ENCODE measurements at places on chromosomes 1 and 21.
A peak's percentile ranks its signal among the peaks of the same experiment; 100 is the strongest.

DNA sequence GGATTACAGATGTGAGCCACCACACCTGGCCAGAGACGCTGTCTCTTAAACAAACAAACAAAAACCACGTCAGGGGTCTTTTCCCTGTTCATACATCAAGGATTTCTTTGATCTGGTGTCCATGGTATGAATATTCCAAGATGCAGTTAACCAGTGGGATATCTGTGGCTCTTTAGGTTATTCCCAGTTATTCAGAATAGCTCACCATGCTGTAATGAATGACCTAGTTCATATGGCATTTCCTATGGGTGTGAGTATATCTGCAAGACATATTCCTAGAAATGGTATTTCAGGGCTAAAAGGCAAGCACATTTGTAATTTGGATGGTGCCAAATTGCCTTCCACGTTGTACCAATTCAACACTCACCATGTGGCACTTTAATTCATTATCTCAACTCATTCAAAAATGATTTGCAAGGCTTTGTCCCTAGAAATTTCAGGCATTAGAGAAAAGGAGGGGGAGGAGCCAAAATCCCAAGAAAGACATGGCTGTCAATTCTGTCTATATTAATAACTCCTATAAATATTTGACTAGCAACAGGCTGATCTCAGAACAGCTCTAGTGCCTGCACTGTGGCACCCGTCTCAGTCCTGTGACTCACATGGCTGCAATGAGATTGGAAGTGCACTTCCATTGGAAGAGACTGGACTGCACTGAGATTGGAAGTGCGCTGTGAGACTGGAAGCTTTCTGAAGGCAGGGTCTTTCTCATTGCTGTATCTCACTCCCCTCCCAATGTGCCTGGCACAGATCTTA lies 6.0 kb upstream of the STMN1 start:
- DNase-seq = no peak

GRCh38 chr1:11358984-11359383 lies 86.0 kb downstream of the UBIAD1 start:
- peak; percentile 74 for DNase-seq

- no peak for DNase-seq
Measured at GRCh38 chr1:155769257-155769656, 80.4 kb downstream of the DAP3 start.

DNA sequence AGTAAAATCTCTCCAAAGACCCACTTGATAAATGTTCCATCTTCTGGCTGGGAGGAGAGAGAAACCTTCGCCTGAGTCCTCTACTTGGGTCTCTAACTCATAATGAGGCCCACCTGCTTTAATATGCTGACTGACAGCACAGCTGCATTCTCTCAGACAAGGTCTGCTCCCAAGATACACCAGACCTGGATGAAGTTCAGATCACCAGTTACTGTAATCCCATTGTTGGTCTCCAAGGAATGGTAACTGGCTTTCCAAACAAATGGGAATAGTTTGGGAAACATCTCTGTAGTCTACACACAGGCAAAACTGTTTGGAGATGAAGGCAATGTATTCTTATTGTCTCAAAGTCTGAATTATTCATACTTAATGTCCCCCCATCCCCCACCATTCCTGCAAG lies 27.9 kb upstream of the COL24A1 start:
- no peak for DNase-seq

- DNase-seq = no peak
Measured at GRCh38 chr1:240693844-240694243, 81.9 kb upstream of the GREM2 start.

- no peak for DNase-seq
Measured at GRCh38 chr1:196477262-196477661, 131.0 kb downstream of the KCNT2 start.

- DNase-seq = no peak
Measured at GRCh38 chr21:32285476-32285875, 6.6 kb upstream of the MIS18A start.

DNA sequence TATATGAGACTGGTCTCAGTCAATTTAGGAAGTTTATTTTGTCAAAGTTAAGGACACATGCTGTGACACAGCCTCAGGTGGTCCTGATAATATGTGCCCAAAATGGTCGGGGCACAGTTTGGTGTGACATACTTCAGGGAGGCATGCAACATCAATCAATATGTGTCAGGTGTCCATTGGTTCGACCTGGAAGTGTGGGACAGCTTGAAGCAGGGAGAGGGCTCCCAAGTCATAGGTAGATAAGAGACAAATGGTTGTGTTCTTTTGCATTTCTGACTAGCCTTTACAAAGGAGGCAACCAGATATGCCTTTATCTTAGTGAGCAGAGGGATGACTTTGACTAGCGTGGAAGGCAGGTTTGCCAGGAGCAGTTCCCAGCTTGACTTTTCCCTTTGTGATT lies 4.5 kb upstream of the ERVH48-1 start:
- no peak for DNase-seq

GRCh38 chr1:160488347-160489058 lies 34.6 kb downstream of the SLAMF6 start:
- DNase-seq = no peak

DNA sequence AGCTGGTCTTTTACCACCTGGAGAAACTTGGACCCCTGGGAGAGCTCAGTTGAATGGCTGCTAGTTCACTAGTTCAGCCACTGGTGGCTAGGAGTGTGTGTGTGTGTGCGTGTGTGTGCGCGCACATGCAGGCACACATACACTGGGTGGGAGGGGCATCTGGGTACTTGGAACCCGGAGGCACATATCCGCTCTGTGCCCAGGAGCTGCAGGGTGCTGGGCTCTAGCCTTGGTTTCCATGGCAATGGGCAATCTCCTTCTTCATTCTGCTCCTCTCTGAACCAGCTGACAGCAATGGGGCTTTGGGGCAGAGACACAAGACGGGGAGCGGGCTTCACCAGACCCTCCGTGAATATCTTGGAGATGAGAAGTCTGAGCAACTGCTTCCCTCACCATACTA lies 87.1 kb upstream of the DISP3 start:
- DNase-seq = no peak

DNA sequence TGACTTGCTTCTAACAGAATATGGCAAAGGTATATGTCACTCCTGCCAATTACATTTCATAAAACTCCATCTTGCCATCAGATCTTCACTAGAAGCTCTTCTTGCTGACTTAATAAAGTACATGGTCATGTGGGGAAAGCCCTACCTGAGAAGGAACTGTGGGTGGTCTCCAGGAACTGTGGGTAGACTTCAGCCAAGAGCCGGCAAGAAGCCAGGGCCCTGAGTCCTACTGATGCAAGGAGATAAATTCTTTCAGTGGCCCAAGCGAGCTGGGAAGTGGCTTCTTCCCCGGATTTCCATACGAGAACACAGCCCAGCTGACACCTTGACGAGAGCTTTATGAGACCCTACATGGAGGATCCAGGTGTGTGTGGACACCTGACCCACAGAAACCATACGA lies 228.7 kb downstream of the SMYD3 start:
- no peak for DNase-seq

DNA sequence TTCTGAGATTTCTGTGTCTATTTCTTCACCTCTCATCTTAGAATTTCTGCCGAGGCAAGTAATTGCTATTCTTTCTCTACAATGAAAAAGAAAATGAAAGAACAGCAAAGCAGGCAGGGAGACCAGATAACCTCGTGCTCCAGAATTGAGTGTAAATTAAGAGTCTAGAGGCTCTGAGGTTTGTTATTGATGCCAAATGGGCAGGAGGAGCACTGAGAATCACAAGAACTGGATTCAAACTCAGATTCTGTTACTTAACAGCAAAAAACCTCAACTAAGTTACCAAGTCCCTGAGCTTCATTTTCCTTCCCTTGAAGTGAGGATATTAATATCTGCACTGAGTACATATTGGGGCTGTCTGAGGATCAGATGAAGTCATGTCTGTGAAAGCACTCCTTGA lies 5.5 kb upstream of the DDR2 start:
- DNase-seq = no peak

- no peak for DNase-seq
Measured at GRCh38 chr1:228795596-228795995, 60.3 kb downstream of the RHOU start.

DNA sequence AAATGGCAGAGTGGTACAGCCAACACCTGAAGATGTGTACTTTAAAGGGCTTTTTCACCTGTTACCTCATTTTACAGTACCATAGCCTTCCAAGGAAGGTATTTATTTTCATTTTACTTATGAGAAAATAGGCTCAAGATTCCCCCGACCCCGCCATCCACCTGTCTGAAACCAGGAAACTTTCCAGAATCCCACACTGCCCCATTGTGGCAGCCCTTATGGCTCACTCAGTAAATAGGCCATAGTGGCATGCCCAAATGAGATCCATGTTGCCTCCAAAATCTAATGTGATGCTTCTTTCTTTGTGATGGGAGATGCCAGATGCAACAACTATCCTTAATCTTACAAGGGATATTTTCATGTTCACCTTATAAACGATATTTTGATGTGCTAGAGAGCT lies 97.8 kb downstream of the EBNA1BP2 start:
- peak; percentile 6 for DNase-seq

- DNase-seq = no peak
Measured at GRCh38 chr1:47523835-47524215, 86.0 kb downstream of the FOXD2 start.

DNA sequence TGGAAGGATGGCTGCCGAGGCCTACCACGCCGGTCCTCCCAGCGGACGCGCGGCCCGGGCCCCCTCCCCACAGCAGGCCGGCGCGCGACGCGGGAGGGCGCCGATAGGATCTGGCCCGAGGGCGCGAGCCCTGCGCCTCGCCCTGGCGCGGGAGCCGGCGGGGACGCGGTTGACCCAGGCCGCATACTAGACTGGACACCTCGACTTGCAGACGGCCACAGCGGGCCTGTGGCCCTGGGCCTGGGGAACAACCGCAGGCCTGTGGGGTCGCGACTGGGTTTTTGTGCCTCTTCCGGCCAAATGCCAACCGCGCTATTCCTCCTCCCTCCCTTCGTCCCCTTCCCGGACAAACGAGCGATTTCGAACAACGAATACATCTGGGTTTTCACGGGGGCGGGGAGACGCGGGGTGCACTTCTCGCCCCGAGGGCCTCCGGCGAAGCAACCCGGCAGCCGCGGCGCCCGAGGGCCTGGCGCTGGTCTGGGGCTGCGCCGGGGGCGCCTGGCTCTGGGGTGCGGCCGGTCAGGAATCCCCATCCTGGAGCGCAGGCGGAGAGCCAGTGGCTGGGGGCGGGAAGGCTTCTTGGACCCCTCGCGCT lies 2.4 kb downstream of the NHLH2 start:
- no peak for DNase-seq

DNA sequence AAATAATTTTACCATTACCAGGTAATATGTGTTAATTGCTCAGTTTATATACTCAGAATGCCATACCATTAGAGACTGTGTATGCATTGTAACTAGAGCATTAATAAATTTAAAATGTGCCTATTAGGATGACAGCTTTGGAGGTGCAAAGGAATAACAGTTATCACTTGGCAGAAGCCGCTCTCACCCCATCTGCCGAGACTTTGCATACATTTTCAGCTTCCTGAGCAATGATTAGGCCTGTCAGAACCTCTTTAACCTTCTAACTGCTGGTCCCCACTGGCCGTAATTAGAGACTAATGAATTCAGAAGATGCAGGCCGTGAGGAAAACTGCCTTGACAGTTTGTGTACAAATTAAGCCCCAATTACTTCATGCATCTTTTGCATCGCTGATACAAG lies 158.0 kb upstream of the PROX1 start:
- DNase-seq = peak; percentile 12

DNA sequence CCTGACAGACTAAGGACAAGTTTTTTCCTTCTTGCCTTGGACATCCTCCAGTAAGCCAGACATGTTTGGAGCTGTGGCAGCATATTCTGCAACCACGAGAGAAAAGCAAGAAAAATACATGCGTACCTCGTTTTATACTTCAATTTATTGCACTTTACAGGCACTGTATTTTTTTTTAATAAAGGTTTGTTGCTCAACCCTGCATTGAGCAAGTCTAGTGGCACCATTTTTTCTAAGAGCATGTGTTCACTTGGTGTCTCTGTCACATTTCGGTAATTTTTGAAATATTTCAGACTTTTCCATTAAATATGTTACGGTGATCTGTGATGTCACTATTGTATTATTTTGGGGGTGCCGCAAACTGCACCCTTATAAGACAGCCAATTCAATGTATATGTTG lies 2.1 kb upstream of the SSX2IP start:
- DNase-seq = no peak

DNA sequence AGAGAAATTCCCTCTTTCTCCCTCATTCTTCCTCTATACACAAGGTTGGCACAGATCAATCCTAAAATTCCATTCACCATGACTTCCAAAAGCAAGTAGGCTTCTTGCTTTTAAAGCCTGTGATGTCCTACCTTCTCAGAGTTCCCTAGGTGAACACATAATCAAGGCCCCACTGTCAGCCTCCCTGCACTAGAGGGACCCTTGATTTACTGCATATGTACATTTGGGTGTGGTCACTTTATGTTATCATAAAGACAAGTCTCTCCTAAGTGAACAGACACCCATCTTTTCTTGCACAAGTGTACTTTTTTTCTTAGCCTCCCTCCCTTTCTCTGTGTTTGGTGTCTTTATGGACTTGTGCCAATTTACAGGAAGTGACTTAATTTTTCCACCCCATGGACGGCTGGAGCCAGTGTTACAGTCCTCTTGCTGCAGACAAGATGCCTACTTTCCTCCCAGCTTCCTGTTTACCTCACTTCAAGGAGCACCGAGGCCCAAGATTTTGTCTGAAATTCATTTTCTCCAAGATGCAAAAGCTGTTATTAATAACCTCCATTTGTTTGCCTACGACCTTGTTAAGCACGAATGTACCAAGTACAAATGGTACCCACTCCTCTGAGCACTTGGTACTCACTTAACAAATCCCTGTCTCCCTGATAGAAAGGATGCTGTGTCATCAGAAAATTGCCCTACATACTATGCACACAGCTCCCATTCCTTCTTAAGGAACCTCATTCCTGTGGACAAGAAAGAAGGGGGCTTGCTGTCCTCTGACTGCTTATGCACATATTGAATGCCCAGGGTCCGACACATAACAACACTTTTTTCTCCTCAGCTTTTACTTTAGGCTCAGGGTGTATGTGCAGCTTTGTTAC lies 82.8 kb upstream of the SLC44A3 start:
- DNase-seq = no peak

DNA sequence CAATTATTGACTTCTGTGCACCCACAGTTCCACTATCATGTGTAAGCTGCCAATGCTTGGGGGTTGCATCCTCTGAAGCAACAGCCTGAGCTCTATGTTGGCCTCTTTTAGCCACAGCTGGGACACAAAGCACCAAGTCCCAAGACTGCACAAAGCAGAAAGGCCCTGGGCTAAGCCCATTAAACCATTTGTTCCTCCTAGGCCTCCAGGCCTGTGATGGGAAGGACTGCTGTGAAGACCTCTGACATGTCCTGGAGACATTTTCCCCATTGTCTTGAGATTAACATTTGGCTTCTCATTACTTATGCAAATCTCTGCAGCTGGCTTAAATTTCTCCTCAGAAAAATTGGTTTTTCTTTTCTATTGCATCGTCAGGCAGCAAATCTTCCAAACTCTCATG lies 123.7 kb upstream of the DEPDC1 start:
- no peak for DNase-seq
